ENCODE measurements at places on chromosomes 3 and 15. TPM values are rescaled to one million over a fixed set of nuclear protein-coding genes. Genes with fewer than 3 reads are reported as not detected.

The MGLL gene
- 43.4 TPM for total RNA-seq

The ACAN gene
- total RNA-seq, result 3.0 TPM

The NOX5 gene
- 0.23 TPM for total RNA-seq

The CCR5 gene
- not detected for total RNA-seq

The CCPG1 gene
- 41.5 TPM for total RNA-seq

The CRYGS gene
- total RNA-seq, result 2.1 TPM

The ARHGEF26 gene
- total RNA-seq, result 15.2 TPM

All from diencephalon (tissue), 1 donor.